GM12878 (cell line): ENCODE measurements at places on chromosomes 3 and 15. TPM values are rescaled to one million over a fixed set of nuclear protein-coding genes. Genes with fewer than 3 reads are reported as not detected.

DNA sequence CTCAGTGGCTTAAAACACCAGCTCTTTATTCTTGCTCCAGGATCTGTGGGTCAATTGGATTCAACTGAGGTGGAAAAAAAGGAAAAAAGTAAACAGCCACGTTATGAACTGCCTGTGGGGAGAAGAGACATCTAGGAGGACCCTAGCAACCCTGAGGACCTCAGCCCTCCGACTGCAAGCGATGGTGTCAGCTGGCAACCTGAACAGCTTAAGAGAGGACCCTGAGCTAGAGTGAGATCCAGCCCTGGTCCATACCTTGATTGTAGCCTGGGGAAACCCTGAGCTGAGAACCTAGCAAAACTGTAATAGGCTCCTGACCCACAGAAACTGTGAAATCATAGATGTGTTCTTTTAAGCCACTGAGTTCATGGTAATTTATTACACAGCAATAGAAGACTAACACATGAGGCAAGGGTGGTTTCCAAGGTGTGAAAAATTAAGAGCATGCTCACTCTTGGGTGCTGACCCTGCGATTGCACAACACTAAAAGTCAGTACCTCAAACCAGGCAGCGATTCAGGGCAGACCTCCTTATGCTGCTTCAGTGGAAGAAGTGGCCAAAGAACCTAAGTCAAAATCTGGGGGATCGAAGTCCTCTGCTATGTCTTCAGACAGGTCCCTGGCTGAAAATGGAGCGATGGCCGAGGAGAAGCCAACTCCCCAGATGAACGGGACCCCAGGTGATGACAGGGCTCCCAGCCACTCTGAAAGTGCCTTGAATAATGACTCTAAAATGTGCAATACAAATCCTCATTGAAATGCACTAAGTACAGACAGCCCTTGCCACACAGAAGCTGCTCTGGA, 57.7 kb downstream of the GASK1A start:
- peak; percentile 4 for DNase-seq

DNA sequence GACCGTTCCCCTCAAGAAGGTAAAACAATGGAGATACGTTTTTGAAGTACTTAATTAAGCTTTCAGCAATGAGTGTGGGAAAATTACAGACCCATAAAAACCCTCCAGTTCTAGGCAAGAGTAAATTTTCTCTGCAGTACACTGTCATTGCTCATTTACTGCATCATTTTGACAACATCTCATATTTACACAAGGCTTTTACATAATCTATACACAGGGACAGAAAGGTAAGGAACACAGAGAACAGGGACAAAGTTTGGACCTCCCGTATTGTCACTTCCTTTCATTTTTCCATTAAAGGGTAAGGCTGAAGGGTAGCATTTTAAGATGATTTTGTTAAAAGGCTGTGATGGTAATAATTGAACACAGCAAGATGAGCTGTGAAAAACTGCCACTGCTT, 7.4 kb upstream of the HGD start:
- DNase-seq, result no peak

DNA sequence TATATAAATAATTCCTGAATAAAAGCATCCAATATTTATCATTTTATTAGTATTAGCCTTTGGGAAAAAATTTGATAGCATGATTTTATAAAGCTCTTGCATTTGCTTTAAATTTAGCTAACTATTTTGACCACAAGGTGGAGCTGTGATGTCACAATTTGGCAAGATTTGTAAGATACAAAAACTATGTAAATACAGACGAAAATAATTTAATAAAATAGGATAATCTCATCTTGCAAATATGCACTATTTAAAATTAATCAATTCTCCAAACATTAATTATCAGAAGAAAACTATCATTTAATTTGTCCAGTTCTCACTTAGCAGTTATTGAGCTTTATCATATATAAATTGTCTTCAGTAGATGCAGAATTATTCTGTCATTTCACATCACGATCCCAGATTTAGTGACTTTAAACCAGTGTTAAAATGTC, 95.4 kb downstream of the PLOD2 start:
- DNase-seq, result no peak

MESP2 gene
- total RNA-seq, result not detected in 2 replicates

KLHL40 gene
- total RNA-seq, result not detected in 2 replicates

- DNase-seq, result no peak
These were observed 470.4 kb downstream of the ROBO1 start for GRCh38 chr3:79297245-79297960.

DNA sequence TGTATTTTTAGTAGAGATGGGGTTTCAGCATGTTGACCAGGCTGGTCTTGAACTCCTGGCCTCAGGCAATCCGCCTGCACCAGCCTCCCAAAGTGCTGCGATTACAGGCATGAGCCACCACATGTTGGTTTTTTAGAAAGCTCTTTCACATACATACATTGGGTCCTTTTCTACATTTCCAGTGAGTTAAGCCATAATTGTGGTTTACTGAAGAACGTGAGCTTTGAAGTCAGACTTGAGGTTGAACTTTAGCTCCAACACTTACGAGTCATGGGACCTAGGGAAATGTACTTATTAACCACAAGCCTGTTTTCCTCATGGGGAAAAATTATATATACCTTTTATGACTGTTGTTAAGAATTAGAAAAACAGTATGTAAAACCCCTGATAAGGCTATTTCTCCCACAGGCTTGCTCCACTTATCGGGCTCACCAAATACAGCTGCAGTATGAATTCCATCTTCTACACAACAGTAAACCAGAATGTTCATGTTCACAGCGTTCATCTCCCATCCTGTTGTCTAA, 39.0 kb downstream of the GPR160 start:
- DNase-seq, result no peak

A4GNT gene
- total RNA-seq, result not detected in 2 replicates

SLC15A2 gene
- 2.0 and 5.7 TPM in 2 replicates for total RNA-seq

NGLY1 gene
- 44.6 and 47.7 TPM in 2 replicates for total RNA-seq

DNA sequence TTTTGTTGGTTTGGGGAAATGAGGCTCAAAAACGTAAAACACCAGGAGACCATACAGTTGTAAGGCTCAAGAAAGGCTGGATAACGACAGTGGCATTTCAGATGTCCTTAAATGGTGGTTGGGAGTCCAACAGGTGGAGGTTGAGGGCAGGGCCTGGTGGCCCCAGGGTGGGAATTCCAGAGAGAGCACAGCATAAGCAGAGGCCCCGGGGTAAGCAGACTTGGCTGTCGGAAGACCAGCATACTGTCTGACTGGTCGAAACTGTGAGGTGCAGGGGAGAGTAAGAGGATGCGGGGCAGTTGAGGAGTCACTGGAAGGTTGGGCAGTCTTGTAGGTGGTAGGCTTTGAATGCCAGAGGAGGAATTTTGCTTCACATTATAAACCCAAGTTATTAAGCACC, 48.3 kb downstream of the SRP14 start:
- DNase-seq, result no peak

- DNase-seq, result no peak
These were observed 22.7 kb upstream of the KLHL6 start for GRCh38 chr3:183578179-183578578.

LIPC gene
- total RNA-seq, result 0.18 TPM in 1 of 2 replicates, not detected in the other

ABHD6 gene
- total RNA-seq, result 3.6 and 3.8 TPM in 2 replicates

DNA sequence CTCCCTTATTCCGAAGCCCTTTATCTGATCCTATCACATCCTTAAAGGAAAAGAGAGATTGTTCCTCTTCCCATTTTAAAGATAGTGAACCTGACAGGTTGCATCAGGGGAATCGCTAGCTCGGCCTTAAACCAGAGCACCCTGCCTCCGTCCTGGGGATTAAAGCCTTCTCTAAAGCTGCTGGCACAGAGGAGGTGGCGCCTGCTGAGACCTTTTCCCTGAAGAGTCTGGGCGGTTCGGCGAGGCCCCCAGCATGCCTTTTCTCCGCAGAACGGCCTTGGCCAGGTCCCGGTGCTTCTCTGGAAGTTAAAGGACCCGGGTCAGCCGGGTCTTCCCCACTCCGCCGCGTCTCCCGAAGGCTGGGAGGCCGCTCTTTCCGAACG, 593 bp downstream of the FAM219B start:
- DNase-seq, result no peak

DNA sequence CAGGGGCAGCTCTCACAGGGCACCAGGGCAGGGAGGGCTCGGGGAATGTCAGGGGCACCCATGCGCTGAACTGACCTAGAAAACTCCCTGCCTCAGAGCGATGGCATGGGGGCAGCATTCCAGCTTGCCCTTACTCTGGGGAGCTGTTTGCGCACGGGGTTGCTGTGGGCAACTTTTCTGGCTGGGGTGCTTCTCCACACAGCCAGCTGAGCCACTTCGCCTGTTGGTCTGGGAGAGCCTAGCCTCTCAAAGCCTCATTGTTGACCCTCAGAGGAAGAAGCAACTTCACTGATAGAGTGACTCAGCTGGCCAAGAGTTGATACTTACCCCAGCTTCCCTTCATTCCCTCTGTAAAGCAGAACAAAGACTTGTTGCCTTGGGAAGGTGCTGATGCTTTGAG, 42.6 kb upstream of the MRPS22 start:
- no peak for DNase-seq

DNA sequence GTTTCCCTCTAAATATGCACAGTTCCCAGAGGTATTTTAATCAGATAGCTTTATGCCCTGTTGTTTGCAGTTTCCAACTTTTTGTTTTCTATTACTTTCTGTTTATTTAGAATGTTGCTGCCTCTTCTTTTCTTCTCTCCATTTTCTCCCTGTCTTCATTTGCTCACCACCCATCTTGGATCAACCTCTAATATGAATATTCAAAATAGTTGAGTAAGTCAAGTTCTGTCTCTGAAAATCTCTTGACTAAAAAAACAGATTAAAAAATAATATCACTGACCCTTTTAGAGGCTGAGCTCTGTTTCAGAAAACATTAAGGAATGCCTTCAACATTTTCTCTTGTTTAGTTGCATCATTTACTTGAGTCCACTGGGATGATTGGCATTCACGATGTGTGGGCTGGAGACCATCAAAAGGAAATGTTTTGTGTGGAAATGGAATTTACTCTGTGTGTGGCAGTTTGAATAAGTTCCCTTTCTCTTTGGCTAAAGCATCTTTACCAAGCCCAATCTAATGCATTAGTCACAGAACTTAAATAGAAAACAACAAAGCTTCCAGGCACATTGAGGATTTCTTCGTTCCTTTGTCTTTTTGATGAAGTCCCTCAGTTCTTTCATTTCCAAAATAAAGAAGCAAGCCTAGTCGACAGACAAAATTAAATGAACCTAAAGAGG, 633.9 kb upstream of the TGFBR2 start:
- no peak for DNase-seq

DNA sequence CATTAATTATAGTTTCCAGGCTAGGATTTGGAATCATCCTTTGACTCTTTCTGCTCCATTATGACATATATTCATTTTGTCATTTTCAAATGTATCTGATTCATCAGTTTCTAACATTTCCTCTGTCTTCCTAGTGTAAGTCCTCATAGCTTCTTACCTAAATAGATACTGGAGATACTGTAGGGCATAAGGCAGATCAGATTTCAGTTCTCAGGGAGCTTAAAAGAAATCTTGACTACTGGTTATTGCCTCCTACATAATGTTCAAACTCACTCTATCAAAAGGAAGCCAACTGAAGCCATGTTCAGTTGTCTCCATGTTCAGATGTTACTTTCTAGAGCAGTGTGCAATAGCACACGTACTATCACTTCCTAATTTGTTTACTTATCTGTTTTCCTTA, 29.6 kb upstream of the CTDSPL2 start:
- DNase-seq, result no peak

- no peak for DNase-seq
These were observed 21.1 kb upstream of the CORO2B start for GRCh38 chr15:68557469-68558317.

GRCh38 chr3:15023249-15023648, 41.9 kb downstream of the MRPS25 start:
- DNase-seq, result no peak

DNA sequence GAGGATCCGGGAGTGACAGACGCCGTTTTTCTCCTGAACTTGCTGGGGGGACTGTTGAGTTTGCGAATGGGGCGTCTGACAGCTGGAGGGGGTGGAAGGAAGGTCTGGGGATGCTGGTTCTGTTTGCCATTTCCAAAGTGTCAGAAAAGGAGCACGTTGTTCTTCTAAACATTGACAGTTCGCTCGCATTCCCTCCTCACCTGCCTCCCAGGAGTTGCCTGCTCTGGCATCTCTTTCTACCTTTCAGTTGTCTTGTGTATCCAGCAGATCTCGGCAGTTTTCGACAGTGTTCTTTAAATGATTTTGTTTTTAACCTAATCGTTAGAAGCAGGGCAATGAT, 829 bp downstream of the SELENOT start:
- no peak for DNase-seq

RHOV gene
- total RNA-seq, result 13.3 and 15.0 TPM in 2 replicates

GRCh38 chr3:9450991-9451390, 53.6 kb downstream of the SETD5 start:
- DNase-seq, result no peak

SNURF gene
- 12.0 and 19.2 TPM in 2 replicates for total RNA-seq

DNA sequence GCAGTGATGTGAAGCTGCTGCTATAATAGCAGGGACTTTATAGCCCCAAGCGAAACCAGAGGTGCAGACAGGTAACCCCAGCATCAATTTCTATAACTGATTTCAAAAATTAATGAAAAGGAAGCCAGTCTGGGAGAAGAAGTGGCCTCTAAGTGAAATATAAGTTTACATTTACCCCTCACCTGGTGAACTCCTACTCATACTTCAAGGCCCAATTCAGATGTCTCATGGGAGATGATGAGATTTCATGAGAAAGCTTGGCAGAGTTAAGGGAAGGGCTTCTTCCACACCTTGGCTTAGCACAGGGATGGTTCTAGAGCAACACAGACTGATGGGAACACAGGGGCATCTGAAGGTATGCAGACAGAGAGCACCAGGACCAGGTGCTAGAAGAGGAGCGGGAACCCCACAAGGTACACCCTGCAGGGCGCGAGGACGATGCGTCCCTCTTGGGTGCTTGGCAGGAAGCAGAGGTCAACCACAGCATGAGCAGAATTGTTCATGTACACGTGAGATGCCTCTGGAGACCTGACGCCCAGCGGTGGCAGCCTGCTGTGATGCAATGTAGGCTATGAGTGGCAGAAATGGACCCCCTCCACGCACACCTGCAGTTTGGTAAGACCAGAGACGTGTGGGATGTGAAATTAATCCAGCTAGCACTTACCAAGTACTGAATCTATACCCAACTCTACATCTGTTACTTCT, 102.9 kb downstream of the SRGAP3 start:
- DNase-seq, result no peak

- no peak for DNase-seq
These were observed 65.2 kb downstream of the TPRA1 start for GRCh38 chr3:127525373-127525772.

CAMKV gene
- 0.16 TPM in 1 of 2 replicates, not detected in the other for total RNA-seq

TF gene
- 6.0 and 8.9 TPM in 2 replicates for total RNA-seq

- DNase-seq, result no peak
These were observed 429 bp downstream of the PARP9 start for GRCh38 chr3:122563717-122564025.

- DNase-seq, result no peak
These were observed 1.3 kb downstream of the TRANK1 start for GRCh38 chr3:36943601-36944000.

- DNase-seq, result no peak
These were observed 13.9 kb downstream of the PCYT1A start for GRCh38 chr3:196273655-196274054.

- no peak for DNase-seq
These were observed 89.7 kb downstream of the ULK4 start for GRCh38 chr3:41872157-41872556.
